ENCODE measurements at places on chromosomes 16 and 17.

GRCh38 chr16:59336136-59336695 is 602.1 kb upstream of the GOT2 start:
- no peak for DNase-seq

GRCh38 chr17:38565853-38566665 is 39.7 kb downstream of the SRCIN1 start:
- DNase-seq = no peak

- no peak for DNase-seq
Measured at GRCh38 chr17:78957128-78957527, 22.6 kb downstream of the LGALS3BP start.

DNA sequence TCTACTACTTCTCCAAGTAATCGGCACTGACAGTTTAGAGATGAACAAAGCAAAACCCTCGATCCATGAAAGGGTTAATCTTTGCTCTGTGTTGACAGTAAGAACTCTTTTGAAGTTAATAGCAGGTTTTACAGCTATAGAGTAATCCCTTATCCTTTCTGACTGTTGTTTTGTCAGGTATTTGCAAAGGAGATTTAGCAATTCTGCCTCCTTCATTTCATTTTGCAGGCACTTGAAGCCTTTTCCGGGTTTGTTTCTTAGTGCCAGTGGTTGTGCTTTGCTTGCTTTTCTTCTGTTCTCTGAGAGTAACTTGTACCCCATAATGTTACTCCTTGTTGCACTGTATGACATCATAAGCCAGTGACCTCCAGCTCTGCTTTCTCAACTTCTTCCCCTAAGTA is 64.5 kb downstream of the TANGO6 start:
- DNase-seq = no peak

DNA sequence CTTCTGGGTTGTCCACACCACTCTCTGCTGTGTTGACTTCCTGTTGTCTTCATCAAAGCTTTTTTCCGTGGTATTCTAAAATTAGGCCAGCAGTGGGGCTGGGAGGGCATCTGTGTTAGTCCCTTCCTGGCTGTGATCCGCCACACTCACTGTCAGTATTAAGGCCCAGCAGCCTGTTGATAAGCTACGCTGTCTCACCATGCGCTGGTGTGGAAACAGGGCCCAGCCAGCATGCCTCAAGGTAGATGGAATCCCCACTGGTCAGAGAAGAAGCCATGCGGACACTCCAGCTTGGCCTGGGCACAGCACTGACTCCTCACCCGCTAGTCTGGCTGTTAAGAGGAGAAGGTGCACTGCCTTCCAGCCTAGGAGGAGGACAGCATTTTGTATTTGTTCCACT is 11.4 kb downstream of the CDR2L start:
- DNase-seq = no peak

DNA sequence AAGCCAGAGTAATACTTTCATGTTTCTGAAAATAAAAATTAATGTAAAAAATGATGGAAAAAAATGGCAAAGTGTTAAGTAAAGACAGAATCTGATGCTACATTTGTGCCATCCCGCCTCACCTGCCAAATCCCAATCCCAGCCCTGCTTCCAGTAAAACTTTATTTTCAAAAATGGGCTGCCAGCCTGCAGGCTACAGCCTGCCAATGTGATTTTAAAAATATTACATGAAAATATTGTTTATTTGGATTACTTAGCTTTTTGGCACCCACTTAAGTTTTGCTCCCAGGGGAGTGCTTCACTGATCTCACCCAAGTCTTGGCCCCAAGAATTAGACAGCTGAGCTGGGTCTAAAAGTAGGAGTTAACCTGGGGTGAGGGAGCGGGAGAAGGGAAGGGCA is 112.8 kb downstream of the C16orf78 start:
- no peak for DNase-seq
